H7 (cell line): ENCODE measurements at places on chromosomes 11 and 22. TPM values are rescaled to one million over a fixed set of nuclear protein-coding genes. Genes with fewer than 3 reads are reported as not detected.

- no peak for DNase-seq
These were observed 46.8 kb downstream of the TRIM44 start for GRCh38 chr11:35709376-35709775.

GRCh38 chr22:19195796-19196731 is 17.5 kb upstream of the SLC25A1 start:
- DNase-seq, result peak; percentile 34

DNA sequence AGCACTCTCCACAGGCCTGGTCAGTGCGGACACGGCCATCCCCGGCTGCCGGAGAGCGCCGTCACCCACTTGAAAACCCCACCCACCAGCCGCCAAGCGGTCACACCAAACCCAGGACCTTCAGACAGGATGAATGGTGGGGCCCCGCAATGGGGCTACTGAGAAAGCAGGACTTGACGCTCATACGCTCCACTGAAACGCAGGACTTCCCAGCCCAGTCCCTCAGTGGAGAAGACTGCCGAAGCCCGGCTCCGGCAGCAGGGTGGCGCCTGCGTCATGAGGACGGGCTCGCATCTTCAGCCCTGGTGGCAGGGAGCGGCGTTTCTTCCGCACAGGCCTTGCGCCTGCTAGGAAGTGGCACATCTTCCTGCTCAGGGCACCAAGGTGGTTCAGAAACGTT is 15.3 kb upstream of the PHLDA2 start:
- peak; percentile 49 for DNase-seq

Gene FAT3
- 8.5 and 10.7 TPM in 2 replicates for total RNA-seq

Gene CASP5
- total RNA-seq, result not detected in 2 replicates
